GM19239 (cell line): ENCODE measurements at places on chromosomes 1 and 21.

GRCh38 chr21:45581322-45581712 is 39.1 kb upstream of the SLC19A1 start:
- no peak for DNase-seq

- DNase-seq = no peak
Measured at GRCh38 chr1:91440847-91441246, 36.2 kb upstream of the HFM1 start.

GRCh38 chr1:173301507-173301906 is 94.4 kb upstream of the TNFSF4 start:
- no peak for DNase-seq

DNA sequence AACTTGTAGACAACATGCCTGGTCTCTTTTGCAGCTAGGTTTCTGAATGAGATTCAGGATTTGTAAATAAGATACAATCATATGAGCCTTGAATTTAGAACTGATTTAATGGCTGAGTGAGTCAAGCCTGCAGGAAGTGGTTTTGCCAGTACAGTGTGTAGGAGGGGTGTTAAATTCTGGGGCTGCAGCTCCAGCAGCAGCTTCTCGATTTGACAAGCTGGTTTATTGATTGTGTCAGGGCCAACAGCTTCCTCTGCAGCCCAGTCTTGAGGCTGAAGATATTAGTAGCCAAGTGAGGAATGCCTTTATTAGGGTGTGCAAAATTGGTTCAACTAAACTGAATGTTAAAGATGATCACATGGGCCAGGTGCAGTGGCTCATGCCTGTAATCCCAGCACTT is 11.5 kb upstream of the PLA2G5 start:
- no peak for DNase-seq

DNA sequence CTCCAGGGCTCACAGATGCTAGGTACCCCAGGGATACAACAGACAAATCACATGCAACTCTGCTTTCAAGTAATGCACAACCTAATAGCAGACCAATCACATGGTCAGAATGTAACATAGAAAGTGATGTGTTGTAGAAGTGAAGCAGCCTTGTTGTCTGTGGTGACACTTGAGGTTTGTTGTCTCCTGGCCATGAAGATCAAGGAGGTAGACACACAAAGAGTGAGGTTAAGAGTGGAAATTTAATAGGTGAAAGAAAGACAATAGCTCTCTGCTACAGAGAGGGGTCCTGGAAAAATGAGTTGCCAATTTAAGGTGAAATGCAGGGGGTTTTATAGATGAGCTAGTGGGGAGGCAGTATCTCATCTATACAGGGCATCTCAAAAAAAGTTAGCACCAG is 2.5 kb upstream of the TMEM9 start:
- no peak for DNase-seq

- no peak for DNase-seq
Measured at GRCh38 chr1:194548071-194548470, 1361.7 kb upstream of the B3GALT2 start.

GRCh38 chr1:89836252-89837035 is 15.6 kb downstream of the LRRC8D start:
- no peak for DNase-seq

DNA sequence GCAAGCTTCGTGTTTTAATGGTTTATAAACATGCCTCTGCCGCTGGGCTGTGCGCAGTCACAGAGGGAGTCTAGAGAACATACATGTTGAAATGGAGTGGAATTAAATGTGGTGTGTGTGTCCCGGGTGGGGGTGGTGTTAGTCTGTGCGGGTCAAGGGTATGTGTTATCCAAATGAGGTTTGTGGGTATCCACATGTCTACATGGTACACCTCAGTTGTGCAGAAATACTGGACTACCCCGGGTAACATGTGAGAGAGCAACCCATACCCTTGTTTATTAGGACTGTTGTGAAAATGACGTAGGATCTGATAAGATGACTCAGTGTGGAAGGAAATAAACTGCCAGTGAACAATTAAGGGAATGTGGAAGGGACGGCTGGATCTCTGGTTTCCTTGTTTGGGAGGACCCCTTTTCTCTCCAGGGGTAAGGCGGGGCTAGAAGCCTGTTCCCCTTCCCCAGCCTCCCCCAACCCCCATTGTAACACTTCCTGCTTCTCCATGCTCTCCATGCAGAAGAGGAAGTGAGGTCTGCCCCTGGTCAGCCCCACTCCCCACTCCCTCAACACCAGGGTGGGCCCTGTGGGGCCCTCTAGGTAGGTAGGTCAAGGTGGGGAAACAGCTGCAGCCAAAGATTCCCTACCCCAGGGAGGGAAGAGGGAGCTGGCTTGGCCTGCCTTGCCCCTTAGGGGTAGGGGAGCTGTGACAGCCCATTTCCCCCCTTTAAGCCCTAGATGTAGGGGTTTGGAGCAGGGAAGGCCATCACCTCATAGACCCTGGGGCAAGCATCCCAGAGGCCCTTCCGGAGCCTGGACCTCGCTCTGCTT is 690 bp downstream of the EPS8L3 start:
- no peak for DNase-seq

GRCh38 chr1:207977876-207978275 is 67.0 kb upstream of the CD34 start:
- no peak for DNase-seq

DNA sequence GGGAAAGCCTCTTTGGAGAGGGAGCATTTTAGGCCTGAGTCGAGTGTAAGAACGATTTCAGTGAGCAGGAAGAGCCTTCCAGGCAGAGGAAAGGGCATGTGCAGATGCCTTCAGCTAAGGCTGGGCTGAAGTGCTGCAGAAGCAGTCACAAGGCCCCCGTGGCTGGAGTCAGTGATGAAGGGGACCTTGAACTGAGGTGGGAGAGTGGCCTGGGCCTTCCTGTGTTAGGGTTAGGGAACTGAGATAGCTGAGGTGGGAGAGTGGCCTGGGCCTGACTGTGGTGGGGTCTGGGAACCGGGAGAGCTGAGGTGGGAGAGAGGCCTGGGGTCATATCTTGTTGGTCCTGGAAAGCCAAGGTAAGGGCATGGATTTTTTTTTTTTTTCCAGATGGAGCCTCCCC is 50.9 kb upstream of the ETV3 start:
- no peak for DNase-seq

DNA sequence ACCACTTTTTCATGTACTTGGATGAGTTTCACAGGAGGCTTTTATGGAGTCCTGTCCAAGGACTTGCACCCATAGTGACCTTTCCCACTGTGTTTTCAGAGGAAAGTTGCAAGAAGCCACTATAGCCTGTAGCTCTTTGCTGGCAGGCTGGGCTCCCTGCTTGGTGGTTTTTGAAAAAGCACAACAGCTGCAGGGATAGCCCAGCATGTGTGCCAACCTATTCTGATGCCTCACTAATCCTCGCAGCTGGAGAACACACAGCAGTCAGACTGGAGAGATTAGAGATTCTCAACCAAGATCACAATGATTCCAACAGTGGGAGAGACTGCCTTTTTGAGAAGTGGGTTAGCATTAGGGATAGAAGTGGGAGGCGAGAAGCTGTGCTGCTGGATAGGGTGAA is 24.1 kb upstream of the ARHGEF11 start:
- no peak for DNase-seq

GRCh38 chr1:11187000-11187399 is 2.2 kb upstream of the ANGPTL7 start:
- DNase-seq = no peak

DNA sequence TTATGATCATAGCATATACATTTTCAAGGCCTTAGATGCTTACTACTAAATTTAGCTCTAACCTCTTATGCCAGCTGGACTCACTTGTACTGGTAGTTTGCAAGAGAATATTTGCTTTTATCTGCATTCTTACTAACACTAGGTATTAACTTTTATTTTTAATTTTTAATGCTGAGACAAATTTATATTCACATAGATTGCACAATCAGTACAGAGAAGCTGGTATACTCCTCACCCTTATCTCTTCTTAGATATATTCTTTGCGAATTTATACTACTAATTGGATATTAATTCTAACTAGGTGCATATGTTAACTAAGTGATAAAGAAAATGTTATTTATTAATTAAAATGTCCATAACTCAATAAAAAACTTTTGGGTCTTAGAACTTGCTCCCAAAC is 561.8 kb upstream of the PRMT6 start:
- DNase-seq = no peak

DNA sequence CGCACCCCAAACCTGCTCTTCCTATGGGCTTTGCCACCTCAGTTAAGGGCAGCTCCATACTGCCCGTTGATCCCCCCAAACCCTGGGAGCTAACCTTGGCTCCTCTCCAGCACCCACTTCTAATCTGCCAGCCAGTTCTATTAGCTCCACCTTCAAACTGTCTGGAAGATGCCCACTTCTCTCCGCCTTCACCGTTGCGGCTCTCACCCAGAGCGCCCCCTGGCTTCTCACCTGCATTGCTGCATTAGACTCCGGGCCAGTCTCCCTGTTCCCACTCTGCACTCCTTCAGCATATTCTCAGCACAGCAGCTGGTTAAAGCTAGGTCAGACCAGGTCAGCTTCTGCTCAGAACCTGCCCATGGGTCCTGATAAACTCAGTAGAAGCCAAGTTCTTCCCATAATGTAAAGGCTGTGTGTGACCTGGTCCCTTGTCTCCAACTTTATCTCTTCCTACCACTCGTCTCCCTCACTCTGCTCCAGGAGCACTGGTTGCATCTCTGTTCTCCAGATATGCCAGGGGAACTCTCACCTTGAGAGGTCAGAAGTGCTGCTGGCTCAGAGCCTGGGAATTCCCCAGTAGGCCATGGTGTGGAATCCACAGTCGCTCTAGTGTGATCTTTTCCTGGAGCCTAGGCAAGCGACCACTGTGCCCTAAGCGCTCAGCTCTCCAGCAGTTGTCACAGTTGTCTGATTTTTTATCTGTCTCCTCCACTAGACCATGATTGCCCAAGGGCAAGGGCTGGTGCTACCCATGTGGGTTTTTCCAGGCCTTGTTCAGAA is 150.3 kb downstream of the HMGB4 start:
- peak; percentile 37 for DNase-seq

DNA sequence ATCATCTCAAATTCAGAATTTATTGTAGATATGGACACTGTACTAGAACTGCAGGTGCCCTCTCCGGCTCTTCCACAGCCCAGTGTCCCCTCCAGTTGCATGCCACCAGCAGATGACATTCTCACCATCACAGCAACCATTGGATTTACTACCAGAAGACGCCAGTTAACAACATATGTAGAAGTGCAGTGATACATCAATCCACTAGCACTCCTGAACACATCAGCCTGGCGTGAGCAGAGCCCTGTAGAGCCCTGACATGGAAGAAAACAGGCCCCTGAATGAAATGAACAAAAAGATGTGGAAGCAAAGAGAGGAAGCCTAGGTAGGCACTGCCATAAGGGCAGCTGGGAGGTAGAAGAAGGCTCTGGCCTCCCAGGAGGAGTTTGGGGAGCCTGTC is 73.1 kb upstream of the GALNT2 start:
- DNase-seq = no peak

DNA sequence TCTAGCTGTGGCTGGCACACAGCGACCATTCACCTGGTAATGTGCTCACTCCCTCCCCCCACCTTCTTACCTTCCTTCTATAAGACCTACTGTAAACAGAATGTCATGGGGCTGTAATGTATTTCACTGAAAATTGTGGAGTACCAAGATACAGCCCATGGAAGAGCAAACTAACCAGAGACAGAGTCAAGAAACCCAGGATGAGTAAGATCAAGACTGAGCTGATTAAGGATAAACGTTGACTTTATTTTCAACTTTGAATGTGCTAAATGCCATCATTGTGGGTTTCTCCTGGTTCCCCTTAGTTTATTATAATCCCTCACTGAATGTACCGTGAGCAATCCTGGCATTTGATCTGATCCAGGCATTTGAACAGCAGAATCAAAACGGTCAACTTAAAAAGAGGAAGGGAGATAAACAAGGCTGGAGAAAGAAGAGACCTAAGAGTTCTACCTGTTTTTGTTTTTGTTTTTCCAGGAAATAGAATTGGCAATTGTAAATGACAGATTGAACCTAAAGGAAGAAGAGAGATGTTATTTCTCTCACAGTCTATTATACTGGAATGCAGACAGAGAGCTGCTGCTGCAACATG is 16.1 kb upstream of the ATP1B1 start:
- DNase-seq = no peak

DNA sequence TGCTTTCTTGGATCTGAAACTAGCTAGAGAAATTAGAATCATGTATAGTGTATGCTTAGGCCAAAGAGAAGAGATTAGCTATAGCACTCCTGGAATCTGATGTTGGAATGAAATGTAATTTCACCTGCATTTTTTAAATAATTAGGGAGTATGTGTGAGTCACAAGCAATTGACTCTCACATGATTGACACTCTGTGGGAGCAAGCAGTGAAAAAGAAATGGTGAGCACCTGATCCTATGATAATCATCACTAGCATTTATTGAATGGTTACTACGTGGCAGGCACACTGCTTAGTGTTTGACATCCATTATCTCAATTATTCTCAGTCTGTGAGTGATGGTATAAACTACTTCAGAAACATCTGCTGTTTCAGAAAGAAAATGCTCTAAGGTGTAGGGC is 176.6 kb downstream of the NRIP1 start:
- no peak for DNase-seq

DNA sequence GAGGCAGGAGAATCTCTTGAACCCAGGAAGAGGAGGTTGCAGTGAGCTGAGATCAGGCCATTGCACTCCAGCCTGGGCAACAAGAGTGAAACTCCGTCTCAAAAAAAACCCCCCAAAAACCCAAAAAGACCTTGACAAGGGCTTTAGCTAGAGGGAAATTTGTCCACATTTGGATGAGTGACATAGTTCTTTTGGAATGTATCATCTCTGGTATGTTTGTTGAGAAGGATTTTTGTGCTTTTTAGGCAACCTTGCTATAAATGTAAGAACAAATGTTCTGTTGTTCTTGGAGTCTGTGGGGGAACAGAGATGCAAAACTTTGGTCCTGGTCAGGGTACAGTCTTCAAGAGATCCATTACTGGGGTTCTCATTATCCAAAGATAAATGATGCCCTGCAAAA is 28.9 kb downstream of the INAVA start:
- no peak for DNase-seq

GRCh38 chr1:100892554-100892953 is 2.1 kb downstream of the EXTL2 start:
- DNase-seq = no peak

DNA sequence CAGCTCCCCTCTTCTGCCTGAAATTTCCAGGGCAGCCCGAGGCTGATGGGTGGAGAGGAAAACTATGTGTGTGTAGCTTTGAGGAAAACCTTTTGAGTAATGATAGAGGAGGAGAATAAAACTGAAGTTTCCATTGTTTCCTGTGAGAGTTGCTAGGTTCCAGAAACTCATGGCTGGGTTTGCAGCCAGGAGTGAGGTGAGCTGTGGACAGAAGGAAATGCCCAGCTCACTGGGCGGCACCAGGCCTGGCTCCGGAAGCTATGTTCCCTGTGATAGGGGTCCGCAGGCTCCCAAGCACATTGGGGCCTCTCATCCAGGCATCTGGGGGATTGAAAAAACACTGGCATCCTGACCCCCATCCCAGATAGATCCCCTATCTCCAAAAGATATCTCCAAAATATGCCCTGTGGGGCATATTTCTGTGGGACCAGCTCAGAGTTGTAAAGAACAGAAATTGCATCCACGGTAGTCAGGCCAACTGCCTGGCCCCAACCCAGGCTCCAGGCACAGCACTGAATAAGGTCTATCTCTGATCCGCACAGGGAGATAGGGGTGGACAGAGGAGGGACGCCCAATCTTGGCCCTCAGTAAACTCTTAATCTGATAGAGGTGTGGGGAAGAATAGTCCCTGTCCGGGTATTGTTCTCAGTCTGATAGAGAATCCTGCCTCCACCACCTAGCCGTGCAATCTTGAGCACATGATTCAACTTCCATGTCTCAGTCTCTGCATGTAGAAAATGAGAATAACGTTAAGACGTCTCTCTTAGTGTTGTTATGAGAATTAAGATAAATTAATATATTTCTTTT is 1.8 kb upstream of the HSPG2 start:
- DNase-seq = no peak

- DNase-seq = no peak
Measured at GRCh38 chr1:156042828-156043227, 10.8 kb downstream of the UBQLN4 start.

- no peak for DNase-seq
Measured at GRCh38 chr1:243428617-243429342, 172.9 kb downstream of the SDCCAG8 start.
